ENCODE measurements at places on chromosomes 11 and 22.

DNA sequence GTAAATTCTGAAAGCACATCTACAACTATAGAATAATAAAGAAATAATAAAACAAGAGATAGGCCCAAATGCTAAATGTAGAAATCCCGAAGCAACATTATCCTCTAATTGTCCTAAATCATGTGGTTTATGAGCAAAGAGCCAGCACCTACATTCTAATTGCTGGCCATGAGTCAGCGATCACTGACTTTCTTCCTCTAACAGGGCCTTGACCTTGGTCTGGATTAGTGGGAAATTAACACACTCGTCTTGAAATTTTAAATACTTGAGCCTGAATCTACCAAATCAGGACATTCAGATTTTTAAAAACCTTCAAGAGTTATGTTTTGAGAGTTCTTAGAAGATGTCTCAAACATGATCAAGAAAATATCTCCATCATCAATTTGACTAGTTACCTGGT, 727.6 kb downstream of the METTL15 start:
- no peak for DNase-seq

DNA sequence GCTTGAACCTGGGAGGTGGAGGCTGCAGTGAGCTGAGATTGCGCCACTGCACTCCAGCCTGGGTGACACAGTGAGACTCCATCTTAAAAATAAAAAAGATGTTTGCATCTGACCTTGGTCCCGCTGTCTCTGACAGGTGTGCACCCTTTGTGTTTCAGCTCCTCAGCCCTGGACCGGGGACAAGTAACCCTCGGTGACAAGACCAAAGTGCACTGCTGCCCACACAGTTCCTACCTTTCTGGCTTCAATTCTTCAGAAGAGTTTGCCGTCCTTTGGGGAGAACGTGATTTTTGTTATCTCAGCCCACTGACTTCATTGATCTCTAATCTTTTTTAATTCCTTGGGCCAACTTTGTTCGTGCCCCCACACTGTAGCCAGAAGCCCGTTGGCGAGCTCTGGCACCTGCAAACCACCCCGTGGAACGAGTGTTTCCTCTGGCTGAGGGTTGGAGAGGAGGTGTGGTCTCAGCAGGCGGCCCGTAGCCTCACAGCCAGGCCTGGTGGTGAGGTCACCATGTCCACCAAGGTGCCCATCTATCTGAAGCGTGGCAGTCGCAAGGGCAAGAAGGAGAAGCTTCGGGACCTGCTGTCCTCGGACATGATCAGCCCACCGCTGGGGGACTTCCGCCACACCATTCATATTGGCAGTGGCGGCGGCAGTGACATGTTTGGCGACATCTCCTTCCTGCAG, 5.9 kb downstream of the CDC42EP2 start:
- no peak for DNase-seq

DNA sequence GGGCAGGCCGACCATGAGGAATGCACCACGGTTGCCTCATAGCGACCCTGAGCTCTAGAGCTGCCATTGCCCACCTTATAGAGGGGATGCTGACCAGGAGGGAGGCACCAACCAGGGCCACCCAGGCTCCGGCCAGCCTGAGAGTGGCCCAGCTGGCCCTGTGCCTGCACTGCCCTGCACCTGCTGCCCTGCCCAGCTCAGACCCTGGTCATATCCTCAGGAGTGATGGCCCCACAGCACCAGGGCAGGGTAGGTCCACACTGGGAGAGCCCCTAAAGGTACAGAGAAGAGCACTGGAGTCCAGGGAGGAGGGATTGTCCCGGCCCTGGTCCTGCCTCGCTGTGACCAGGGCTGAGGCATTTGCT, 127.8 kb downstream of the MED15 start:
- no peak for DNase-seq

- DNase-seq: no peak
Measured at GRCh38 chr22:29385151-29385704, 3.1 kb downstream of the AP1B1 start.

GRCh38 chr11:118530180-118530682, 761 bp upstream of the TMEM25 start:
- no peak for DNase-seq

DNA sequence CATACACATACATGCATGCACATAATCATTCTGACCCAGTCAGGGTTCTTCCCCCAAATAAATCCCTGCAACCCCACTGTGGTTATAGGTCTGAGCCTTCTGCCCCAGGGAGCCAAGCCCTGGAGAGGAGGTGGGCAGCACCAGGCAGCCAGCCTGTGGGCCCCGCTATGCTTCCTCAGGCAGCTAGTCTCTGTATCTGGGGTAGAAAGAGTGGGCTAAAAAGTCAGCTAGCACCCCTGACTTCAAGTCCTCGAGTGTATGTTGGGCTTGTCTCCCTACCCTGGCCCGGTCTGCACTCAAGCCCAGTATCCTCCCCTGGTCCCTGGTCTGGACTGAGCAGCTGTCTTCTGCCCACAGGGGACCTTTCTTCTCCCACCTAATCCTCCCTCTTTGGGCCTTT, 28.0 kb downstream of the KCNQ1OT1 start:
- no peak for DNase-seq

GRCh38 chr11:82671451-82671850, 62.2 kb downstream of the FAM181B start:
- DNase-seq: no peak
